NCI-H187 (cell line): ENCODE measurements at places on chromosomes 4 and X.

DNA sequence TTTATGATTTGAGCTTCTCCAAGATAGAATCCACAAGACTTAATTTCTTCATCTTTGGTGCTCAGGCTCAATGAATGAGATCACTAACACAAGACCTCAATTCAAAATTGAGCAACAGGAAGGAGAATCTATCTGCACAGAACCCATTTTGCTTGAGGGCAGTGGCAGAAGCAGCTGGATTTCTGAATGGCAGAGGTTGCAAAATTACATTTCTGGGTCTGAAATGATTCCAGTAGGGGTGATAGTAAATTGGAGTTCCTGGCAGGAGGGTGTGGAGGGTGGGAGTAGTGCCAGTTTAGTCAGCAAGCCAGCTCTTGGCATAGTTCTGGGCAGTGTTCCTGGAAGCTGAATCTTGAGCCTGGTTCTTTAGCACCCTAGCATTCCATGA lies 281.1 kb downstream of the SLC7A11 start:
- no peak for DNase-seq

DNA sequence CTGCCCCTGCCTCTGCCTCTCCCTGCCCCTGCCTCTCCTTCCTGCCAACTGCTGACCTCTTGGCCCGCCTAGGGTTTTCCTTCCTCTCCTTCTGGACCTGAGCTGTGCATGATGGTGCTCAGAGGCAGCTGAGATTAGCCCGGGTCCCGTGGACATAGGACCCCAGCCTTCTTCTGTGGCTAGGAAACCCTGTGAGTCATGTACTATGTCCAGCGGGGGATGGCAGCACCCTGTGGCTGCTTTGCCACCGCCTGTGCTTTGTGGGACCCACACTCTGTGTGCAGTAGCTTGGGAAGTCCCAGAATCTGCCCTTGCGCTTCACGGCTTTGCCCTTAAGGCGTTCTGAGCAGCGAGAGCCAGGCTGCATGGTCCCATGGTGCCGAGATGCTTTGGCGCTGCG lies 105.5 kb upstream of the PSAPL1 start:
- no peak for DNase-seq

DNA sequence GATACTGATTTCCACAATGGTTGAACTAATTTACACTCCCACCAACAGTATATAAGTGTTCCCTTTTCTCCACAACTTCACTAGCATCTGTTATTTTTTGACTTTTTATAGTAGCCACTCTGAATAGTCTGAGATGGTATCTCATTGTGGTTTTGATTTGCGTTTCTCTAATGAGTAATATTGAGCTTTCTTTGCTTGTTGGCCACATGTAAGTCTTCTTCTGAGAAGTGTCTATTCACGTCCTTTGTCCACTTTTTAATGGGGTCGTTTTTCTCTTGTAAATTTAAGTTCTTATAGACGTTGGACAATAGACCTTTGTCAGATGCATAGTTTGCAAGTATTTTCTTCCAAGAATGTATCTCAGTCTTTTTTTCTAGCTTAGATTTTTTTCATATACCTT lies 10.0 kb downstream of the FBXW7 start:
- DNase-seq = no peak

DNA sequence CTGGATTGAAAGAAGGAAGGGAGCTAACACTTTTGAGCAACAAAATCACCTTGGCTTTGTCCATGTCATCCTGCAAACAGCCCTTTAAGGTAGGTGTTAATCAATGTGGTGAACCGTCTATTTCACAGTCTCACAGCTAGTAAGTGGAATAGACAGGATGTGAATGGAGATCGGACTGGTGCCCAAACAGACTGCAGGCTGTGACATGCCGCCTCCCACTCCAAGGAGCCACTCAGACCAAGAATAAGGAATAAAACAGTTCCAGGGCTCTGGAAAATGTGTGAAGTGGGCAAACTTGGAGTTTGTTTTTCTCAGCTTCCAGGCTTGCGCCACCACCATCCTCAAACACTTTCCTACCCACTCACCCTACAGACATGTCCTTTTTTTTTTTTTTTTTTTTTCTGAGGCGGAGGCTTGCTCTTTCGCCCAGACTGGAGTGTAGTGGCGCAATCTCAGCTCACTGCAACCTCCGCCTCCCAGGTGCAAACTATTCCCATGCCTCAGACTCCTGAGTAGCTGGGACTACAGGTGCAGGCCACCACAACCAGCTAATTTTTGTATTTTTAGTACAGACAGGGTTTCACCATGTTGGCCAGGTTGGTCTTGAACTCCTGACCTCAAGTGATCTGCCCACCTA lies 57.7 kb upstream of the SEC24B start:
- DNase-seq = no peak

DNA sequence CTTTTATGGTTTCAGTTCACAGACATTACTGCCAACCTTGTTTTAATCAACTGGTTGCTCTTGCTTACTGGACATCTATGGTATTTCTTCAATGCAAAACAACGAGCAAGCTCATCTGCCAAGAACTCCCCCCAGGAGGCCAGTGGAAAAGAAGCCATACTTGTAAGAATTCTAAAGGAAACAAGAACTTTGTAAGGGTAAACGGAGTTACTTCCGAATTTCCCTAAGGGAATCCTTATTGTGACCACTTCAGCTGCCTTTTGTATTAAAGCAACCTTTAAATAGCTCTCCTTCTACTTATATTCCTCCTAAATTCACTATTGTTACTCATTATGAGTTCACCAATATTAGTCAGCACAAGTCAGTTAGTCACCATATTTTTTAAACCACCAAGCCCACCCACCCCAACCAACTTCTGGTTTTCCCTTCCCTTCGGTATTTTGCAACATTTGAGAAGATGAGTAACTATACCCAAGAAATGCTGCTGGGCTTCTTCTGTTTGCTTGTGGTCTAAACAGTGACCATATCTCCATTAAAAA lies 602.8 kb upstream of the DIPK2B start:
- DNase-seq = no peak

DNA sequence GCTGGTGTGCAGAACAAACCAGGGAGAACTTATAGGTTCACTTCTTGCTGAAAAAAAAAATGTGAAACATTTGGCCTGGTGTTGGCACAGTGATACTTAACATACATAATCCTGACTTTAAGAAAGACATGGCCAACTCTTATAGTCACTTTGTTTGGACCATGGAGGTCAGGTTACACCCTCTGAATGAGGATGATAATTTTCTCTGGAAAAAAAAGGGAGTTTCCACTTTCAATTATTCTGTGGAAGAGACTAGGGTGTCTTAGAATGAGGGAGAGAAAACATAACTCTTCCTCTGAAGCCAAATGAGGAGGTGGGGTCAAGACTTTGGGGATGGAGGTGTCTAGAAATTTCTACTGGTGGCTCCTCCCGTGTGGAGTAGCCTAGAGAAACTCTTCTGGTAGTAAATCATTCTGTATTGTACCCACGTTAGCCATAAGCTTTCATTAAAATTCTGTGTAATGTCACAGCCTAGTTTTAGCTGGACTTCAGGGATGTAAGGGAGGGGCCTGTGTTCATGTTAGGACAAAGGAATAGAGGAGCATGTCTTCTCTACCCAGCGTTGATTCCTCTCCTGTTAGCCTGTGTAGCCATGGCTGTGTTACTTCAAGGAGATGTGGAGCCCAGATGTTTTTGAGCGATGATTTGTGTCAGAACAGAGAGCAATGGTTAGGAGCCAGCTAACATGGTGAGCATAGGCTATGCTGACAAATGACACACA lies 328.3 kb downstream of the GPAT3 start:
- DNase-seq = no peak

DNA sequence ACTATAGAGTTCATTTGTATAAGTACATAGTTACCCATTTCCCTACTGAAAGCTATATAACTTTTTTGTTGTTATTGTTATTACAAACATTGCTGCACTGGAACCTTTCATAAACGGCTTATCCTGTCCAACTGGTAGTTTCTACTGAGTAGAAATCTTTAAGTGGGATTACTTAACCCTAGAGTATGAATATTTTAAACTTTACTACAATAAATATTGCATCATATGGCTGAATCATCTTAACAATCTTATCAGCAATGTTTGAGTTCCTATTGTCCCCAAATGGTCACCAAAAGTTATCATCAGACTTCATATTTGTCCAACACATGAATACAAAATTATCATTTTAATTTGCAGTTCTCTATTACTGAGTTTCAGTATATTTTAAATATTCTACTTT lies 40.5 kb downstream of the LCORL start:
- no peak for DNase-seq
